ENCODE measurements at places on chromosomes 7 and 10.

DNA sequence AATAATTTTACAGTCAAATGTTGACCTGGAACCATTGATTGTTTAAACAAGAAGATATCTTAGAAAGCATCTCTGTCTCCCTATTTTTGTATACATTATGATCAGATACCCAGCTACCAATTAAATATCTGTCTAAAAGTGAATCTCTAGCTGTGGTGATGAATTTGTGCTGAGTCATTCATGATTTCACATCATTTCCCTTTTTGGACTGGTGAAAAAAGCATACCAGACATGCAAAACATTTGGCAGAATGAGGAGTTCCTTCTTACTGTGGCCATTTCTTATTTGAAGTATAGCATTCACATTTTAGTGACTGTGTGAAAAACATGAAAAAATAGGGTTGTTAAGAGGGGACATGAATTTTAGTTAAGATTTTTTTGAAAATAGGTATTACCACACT lies 98.0 kb upstream of the GATA3 start:
- no peak for DNase-seq

- no peak for DNase-seq
Observed at GRCh38 chr10:86630079-86630478, 24.3 kb upstream of the OPN4 start.

DNA sequence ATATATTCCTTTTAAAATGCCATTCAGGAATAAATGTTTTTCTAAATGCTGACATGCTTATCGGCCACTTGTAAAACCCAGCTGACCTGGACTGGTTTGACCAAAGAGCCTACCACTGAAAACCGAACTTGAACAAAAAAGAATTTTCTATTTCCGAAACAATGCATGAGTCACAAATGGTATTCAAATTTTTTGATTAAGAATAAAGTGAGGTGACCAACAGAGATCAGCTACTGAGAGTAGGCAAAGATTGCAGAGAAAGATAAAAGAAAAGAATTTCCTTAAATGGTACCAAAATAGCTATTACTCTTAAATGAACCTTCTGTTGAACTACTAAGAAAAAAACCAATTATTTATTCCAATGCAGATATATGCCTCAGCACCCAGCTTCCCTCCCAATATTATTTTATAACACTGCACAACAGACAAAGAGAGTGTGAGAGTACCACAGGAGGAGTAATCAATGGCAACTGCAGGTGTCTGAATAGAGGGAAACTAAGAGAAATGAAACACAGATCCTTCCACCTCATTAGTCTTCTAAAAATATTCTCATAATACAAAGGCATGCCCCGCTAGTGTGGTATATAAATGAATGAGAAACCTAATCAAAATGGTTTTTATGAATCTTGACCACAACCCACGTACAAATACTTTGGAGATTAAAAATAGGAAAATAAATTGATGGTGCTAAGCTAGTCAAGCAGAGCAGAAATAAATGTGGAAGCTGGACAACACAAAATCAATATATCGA lies 20.1 kb downstream of the OSBPL3 start:
- DNase-seq = no peak

DNA sequence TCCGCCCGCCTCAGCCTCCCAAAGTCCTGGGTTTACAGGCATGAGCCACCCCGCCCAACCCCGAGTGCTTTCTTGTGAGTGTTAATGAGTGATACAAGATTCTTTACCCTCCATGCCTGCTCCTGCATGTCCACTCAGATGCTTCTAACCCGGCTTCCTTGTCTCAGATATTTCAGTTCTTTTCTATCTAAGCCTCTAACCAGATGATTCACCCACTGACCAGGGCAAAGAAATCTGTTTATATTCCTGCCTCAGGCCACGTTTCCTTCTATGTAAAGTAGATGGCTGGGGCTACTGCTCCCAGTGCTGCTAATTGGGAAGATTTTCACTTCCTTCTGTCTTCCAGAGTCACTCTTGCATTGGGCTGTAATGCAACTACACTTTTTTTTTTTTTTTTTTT lies 395.1 kb upstream of the ANKRD30A start:
- no peak for DNase-seq

DNA sequence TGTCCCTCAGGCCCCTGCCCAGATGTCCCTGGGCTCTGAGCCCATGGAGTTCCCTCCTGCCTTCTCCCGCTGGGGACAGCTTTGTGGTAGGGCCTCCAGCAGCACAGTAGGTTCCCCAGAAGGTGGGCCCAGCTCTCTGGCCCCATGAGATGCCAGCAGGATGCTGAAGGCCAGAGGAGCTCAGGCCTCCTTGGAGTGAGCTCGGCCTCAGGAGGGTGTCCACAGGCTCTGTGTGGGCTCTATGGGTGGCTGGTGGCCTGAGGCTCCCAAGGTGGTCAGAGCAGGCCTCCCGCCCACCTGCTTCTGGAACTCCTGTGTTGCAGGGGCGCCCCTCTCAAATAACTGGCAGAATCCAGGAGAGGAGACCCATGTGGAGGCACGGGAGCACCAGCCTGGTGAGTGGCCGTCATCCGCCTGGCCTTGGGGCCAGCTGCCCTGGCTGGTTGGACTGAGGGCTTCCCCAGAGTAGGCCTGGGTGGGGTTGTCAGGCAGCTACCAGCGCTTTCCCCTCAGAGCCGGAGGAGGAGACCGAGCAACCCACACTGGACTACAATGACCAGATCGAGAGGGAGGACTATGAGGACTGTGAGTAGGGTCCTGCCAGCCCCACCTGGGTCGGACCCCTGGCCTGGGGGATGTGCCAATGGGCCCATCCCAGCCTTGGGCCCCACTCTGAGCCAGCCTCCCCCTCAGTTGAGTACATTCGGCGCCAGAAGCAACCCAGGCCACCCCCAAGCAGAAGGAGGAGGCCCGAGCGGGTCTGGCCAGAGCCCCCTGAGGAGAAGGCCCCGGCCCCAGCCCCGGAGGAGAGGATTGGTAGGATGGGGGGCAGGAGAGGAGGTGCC lies 3.2 kb downstream of the AEBP1 start:
- no peak for DNase-seq

GRCh38 chr10:79188154-79188965 lies 119.6 kb downstream of the ZMIZ1 start:
- DNase-seq = no peak

GRCh38 chr10:19845503-19846368 lies 29.5 kb downstream of the PLXDC2 start:
- DNase-seq = no peak

GRCh38 chr10:97823734-97824133 lies 25.9 kb upstream of the GOLGA7B start:
- no peak for DNase-seq

GRCh38 chr10:12041766-12042408 lies 722 bp downstream of the UPF2 start:
- no peak for DNase-seq

All from NCI-H1417 treated with DMSO at 0.1 percent for 48 hours (cell line).